Hypothalamus (tissue), 51 donors: ENCODE measurements at places on chromosomes 1 and 21.

DNA sequence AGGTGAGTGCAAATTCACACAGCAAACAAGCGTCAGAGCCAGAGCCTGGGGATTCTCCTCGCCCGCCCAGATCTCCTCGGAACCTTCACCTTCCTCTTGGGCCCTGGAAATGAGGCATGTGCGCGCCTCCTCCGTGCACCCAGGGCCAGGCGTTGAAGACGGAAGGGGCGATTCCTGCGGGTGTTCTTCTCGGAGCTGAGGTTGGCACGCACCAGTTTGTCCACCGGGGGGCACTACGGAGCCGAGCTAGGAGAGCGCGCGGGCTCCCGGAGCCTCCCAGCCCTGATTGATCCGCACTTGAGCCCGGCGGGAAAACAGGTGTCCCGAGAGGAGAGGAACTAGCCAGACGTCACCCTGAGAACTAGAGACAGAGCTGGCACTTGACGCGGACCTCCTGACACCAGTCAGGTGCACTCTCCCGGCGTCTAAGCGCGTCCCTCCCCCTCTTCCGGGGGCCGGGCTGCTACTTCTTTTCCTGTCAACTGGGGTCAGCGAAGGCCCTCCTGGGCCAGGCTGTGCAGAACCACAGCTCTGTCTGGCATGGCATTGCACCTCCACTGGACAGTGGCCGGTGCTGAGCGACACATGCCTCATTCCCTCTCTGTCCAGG lies 18.3 kb upstream of the SERINC2 start:
- peak; percentile 55 for DNase-seq

DNA sequence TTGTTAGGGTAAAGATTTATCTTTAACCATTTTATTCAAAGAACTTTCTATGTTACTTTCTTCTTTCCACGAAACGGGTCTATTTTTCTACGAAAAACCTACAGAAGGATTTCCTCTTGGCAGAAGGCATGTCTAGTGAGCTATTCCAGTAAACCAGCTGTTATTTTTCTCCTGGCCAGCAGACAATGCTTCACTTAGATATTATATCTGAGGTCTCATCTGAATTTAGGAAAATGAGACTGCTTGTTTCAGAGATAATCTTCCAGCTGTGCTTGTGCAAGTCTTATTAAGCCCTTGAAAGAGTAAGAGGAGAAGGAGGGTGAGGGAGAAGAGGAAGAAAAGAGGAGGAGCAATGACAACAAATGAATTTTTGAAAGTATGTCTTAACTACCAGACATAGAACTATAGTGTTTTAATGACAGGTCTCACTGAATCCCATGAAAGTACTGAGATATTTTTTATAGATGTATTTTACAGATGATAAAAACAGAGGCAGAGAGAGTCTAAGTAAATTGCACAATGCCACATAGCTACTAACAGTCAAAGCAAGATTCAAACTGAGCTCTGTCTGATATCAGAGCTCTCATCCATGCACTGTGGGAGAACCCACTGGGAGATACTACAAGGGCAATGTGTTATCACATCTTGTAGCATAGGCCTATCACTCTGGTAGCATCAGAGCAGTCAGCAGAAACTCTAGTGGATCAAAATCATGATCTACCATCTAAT lies 54.6 kb upstream of the SAMSN1 start:
- no peak for DNase-seq

GRCh38 chr1:180271272-180272255 lies 41.5 kb downstream of the LHX4 start:
- DNase-seq: no peak

DNA sequence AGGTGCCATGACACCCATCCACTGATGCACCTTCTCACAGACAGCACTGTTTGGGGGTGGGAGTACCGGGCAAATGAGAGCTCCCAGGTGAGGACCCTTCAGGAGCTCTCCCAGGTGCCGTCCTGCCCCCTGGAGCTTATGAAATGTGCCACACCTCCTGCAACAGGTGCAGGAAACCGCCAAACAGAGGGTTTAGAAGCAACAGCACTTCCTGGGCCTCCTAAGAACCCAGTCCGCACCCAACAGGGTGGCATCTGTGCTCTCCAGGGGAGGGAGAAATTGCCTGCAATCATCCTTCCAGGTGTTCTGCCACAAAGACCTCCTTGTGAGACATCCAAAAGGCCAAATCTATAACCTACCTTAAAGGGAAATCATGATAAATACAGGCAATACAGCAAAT lies 87.7 kb upstream of the ATP1B1 start:
- DNase-seq: no peak

DNA sequence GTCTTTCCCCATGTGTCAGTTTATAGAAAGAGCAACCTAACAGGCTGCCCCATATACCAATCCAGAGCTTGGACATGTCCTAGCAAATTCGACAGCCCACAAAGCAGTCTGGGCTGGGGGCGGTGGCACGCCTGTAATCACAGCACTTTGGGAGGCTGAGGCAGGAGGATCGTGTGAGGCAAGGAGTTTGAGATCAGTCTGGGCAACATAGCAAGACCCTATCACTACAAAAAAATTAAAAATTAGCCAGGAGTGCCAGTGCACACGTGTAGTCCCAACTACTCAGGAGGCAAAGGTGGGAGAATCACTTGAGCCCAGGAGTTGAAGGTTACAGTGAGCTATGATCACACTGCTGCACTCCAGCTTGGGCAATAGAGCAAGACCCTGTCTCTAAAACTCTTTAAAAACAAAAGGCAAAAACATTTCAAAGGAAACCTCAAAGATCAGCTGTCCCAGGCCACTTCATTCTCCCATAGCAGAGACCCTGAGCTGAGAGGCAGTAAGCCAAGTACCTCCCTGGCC lies 54.4 kb downstream of the SETD4 start:
- no peak for DNase-seq

GRCh38 chr1:226404063-226404903 lies 3.6 kb downstream of the PARP1 start:
- no peak for DNase-seq

DNA sequence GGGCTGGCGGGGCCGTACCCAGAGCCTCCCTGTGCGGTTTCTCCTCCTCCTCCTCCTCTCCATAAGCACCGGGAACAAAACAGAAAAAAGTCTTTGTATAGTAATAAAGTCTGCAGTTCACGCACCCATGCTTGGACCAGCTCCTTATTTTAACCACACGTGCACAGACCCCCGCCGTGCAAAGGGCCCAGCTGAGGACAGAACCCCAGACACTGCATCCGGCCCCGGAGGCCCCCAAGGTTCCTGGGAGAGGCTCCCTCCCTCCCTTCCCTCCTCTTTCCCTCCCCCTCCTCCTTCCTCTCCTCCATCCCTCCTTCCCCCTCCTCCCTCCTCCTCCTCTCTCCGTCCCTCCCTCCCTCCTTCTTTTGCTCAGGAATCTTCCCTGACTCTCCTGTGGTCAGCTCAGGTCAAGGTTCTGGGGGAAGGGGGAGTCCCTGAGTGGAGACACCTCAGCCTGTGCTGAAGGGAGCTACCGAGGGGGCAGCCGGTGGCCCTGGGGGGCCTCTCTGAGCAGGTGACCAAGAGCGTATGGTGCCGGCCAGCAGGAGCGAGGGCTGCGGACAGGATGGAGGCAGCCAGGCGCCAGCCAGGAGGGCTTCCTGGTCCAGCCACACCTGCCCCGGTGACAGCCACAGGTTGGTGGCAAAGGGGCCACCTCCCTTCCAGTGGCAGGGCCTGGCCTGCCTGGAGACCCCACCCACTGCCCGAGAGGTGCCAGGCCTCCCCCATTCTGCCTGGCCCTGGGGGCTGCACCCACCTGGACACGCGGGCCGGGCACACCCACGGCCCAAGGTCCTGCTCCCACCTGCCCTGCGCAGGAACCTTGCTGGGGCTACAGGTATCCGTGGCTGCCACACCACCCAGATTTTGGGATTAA lies 3.2 kb upstream of the TTLL10 start:
- DNase-seq: no peak

GRCh38 chr1:58687516-58687915 lies 12.3 kb downstream of the MYSM1 start:
- DNase-seq: no peak

GRCh38 chr1:29626726-29627125 lies 390.4 kb downstream of the PTPRU start:
- DNase-seq: no peak

- DNase-seq: no peak
Observed at GRCh38 chr1:22749503-22749902, 38.9 kb downstream of the EPHB2 start.

- DNase-seq: no peak
Observed at GRCh38 chr1:192067360-192067759, 90.9 kb upstream of the RGS18 start.

DNA sequence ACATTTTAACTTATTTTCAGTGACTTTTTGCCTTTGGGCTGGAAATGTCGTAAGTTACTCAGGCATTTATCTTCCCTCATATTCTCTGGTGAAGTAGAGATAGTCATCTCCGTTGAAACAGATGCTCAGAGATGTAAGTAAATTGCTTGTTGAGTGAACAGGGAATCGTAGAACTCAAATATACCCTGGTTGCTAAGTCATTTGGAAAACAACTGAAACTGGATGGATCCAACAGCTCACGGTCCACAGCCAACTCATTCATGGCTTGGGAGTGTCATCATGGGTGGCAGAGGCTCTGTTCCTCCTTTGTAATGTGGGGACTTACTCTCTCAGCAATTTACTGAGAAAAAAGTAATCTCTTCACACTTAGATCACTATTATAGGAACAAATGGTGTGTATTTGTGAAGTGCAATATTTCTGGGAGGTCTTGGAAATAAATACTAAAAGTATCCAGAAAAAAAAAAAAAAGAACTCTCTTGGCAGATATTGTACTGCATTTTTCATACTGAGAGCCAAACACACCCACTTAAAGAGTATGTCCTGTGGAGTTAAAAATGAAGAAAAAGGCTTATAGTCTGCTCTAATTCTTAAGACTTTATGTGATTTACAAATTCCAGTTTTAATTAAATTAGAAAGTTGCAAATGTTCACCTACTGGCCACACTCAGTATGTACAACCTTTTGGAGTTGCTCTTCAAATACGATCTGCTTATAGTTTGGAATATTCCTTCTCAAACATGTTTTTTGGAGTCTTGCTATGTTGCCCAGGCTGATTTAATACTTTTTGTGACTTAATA lies 107.4 kb downstream of the LEPR start:
- no peak for DNase-seq
